Cortex of kidney (tissue), 1 donor: ENCODE measurements at places on chromosomes 6 and 20.

GRCh38 chr6:50699051-50699775 is 14.1 kb upstream of the TFAP2D start:
- no peak for DNase-seq

GRCh38 chr6:12973386-12973785 is 256.8 kb downstream of the PHACTR1 start:
- DNase-seq, result no peak

- DNase-seq, result no peak
Measured at GRCh38 chr6:48606618-48607017, 495.6 kb upstream of the PTCHD4 start.

DNA sequence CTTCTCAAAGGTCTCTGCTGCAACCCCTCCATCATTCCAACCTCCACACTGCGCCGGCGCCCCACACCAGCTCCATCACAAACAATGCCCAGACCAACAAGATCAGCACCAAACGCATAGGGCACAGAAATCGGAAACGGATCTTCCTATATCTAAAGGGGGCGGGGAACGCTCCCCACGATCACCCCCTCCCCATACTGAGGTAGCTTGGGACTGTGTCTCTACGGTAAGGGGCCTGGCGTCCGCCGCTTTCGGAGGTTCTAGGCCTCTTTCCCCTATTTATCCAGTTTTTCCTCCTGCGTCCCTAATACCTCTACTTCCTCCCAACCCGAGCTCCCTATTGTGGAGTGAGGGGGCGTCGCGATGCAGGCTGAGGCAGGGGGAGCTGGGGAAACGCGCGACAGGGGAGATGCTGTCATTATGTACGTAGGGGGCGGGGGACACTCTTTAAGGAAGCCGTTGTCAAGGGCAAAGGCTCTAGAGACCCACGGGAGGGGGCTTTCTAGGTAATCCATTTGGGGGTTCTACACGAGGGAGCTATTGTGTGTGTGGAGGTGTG is 909 bp downstream of the DNAAF9 start:
- no peak for DNase-seq

DNA sequence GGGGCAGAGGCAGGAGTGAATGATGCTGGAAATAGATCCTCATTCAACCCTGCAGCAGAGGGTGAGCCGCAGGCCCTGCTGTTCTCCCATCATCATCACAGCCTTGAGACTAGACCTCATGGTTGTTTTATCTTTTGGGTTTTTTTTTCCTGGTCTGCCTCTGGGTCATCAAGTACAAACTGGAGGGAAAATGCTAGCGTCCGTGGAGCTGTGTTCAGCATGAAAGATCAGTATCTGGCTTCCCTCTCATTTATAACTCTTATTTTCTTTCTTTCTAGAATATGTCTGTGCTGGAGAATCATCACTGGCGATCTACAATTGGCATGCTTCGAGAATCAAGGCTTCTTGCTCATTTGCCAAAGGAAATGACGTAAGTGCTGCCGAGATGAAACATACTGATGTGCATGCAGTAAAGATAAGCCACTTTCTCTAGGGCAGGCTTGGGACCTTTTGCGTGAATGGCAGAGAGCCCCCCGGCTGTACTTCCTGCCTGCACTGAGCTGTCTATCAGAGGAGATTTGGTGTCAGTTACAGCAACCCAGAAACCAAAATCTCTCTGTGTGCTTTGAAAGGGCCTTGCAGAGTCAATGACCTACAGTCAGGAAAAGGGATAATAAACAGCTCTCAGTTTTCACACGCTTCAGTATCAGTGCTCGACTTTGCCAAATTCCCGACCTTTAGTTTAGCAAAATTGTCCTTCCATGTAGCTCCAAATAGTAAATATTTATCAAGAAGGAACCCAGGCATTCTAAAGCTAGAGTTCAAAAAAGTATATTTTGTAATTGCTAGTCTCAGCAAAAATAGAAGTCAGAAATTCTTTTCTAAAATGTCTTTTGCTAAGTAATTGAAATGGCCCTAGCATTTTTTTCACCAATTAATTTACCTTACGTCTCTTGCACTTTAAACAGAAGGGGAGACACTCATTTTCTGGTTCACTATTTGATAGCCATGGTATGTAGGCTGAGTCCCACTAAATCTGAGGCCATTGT is 76.3 kb downstream of the MTFR2 start:
- no peak for DNase-seq

GRCh38 chr6:148183776-148184175 is 158.9 kb upstream of the SASH1 start:
- DNase-seq, result no peak

DNA sequence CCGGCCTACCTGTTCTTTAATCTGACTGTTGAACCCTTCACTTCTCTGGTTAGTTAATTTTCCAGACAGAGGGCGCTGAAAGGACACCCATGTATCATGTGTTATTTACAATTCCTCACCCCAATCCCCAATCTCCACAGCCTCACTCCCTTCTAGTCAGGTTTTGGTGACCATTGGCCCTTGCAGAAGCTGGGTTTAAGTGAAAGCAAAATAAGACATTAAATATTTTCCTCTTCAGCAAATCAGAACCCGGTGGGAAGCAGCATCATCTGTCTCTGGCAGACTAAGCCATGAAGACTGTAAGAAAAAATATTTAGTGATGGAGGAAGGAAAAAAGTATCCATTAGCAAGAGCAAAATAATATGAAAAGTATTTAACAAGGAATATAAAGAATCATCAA is 9.4 kb upstream of the HLA-DQA1 start:
- DNase-seq, result no peak

DNA sequence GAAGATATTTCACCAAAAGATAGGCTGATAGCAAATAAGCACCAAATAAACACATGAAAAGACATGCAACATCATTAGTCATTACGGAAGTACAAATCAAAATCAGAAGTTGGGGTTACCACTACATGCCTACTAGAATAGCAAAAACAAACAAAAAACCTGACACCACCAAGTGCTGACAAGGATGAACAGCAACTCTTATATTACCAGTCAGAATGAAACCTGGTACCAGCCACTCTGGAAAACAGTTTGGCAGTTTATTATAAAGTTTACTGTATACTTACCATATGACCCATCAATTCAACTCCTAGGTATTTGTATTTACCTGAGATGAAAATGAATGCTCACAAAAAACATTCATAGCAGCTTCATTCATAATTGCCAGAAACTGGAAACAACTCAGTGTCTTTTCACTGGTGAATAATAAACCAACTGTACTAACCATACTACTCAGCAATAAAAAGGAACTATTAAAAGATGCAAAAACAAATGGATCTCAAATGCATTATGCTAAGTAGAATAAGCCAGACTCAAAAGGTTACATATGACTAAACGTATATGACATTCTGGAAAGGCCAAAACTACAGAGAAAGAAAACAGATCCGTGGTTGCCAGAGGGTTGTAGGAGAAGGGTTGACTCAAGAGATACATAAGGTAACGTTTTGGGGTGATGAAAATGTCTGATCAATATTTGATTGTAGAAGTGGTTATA is 33.0 kb downstream of the NUP153 start:
- DNase-seq, result no peak

GRCh38 chr6:3232017-3232945 is 4.8 kb upstream of the TUBB2B start:
- DNase-seq, result no peak

- no peak for DNase-seq
Measured at GRCh38 chr6:73515204-73515655, 5.6 kb downstream of the EEF1A1 start.
